ENCODE measurements at places on chromosomes 11 and 22.

GRCh38 chr11:86625981-86626380 is 46.4 kb downstream of the ME3 start:
- no peak for DNase-seq

DNA sequence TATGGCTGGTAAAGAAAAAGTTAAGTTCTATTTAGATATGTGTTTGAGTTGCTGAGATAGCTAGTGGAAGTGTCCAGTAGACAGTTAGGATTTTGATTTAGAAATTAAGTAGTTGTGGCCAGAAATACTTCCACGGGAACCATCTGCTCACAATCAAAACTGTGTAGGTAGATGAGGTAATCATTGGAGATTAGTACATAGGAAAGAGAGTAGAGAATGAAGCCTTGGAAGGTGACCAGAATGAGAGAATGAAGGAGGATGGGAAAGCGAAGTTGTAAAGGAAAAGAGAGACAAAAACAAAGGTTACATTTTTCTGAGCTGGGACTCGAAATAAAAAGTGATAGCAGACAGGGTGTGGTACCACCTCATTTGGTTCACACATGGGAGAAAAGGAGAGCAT is 296.9 kb upstream of the SORL1-AS1 start:
- no peak for DNase-seq

DNA sequence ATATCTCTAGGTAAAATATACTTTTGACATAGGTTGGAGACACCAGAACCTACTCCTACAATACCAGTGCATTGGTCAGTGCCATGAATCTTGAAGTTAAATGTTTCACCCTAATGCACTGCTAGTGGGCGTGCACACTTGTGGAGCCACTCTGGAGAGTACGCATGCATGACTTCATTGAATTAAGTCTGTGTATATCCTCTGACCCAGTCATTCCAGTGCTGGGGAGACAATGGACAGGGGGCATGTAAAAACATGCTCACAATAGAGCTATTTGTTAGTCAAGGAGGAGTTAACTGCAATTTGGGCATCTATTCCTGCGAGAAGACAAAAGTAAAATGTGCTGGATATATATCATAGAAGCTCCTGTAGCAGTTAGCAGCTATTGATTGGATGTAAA is 335.4 kb upstream of the NCAM1 start:
- DNase-seq: no peak

DNA sequence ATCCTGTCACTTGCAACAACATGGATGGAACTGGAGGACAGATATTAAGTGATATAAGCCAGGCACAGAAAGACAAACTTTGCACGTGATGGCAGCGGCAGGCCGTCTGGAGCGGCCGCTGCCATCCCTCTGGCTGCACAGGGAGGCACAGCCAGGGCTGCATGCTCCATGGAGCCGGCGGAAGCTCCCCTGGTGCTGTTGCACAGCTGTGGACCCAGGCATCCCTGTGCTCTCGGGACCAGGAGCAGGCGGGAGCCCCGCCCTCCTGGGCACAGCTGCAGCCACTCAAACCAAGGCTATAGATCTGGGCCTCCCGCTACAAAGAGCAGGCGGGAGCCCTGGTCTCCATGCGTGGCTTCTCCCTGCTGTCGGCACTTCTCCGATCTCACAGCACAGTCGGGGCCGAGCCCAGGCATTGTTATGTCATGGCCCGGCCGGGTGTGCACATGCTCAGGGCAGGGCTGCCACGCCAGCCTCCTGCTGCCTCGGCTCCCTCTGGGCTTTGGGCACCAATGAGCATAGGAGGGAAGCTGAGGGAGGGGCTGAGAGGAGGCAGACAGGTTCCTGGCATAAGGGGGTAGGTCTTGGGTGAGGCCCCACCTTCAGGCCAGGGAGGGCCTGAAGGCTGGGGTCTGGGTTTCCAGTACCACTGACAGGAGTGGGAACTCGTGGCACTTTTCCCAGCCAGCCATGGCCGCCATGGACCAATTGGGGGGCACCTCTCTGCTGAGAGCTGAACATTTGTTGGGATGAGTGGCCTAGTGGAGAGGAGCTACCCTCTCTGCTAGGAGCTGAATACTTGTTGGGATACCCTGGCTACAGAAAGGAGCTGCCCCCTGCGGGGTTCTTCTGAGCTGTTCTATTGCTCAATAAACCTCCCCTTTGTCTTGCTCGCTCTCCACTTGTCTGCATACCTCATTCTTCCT is 16.7 kb downstream of the RRP8 start:
- DNase-seq: no peak

GRCh38 chr11:118911880-118912741 is 13.6 kb downstream of the BCL9L start:
- no peak for DNase-seq

DNA sequence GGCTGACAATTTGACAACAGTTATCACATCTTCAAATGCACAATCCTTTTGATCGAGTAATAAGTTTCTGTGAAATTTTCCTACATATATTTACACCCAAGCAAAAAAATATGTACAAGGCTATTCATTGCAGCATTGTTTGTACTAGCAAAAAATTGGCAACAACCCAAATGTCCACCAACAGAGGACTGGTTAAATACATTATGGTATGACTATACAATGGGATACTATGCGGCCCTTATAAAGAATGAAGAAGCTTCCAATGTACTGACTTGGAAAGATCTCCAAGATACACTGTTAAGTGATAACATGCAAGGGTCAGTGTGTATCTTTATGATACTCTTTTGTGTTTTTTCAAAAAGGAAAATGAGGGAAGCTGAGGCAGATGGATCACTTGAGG is 8.2 kb upstream of the P2RY2 start:
- DNase-seq: no peak

DNA sequence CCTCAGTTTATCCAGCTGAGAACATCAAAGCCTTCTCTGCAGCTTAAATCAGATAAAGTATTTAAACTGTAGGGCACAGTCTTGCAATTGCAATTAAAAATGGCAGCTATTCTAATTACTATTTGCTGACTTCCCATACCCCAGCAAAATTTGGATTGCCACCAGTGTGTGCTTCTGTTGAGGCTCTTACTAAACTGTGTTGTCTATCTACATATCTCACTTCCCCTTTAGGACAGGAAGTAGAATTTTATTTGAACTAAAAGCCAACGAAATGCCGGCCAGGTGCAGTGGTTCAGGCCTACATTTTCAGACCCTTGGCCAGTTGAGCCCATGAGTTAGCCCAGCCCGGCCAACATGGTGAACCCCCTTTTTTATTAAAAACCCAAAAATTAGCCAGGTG is 7.1 kb downstream of the SAA4 start:
- DNase-seq: no peak

GRCh38 chr22:25488244-25489020 is 76.0 kb upstream of the GRK3 start:
- no peak for DNase-seq

GRCh38 chr11:62543680-62544444 is 2.7 kb downstream of the AHNAK start:
- no peak for DNase-seq

DNA sequence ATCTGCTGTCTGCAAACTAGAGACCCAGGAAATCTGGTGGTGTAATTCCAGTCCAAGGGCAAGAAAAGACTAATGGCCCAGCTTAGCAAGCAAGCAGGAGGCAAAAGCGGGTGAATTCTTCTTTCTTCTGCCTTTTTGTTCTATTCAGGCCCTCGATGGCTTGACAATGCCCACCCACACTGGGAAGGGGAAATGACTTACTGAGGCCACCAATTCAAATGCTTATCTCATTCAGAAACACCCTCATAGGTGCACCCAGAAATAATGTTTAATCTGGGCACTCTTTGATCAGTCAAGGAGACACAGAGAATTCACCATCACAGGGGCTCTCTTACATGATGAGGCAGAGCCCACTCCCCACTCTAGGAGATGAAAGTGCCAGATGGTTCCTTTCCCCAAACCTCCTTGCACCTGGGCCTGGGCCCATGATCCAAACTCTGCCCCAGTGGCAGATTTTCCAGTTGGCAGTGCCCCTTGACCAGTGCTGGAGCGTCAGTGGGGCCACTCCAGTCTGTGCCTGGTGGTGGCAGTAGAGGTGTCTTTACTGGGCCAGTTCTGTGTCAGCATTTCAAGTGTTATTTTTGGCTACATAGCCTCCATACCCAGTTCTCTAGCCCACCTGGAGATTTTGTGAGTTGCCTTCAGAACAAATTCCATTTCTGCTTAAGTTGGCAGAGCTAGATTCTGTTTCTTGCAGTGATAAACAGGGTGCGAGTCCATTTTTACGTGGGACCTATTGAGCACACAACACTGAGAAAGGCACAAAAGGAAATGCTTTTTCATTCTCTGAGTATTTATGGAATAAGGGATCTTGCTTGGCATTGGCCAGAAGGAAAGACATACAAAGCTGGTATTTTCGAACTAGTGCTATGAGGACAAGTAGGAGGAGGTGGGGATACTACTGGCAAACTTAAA is 7.5 kb downstream of the ELMOD1 start:
- DNase-seq: no peak

- DNase-seq: no peak
These were observed 142.4 kb downstream of the APIP start for GRCh38 chr11:34773826-34774225.

DNA sequence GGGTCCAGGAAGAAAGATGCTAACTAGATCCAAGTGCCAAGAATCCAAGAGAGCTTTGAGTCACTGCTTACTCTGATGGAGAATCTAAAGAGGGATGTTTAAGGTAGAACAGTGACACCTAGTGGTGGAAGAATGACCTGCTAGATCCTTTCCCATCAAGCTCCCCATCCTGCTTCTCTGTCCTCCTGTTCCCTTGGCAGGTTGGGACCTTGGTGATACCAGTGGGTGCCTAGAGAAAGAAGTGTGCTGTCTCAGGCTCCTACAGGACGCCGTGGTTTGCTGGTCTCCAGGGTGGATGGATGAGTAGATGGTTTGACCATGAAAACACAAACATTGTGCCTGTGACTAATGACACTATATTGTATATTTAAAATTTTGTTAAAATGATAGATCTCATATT is 383.7 kb downstream of the TMEM135 start:
- DNase-seq: no peak

DNA sequence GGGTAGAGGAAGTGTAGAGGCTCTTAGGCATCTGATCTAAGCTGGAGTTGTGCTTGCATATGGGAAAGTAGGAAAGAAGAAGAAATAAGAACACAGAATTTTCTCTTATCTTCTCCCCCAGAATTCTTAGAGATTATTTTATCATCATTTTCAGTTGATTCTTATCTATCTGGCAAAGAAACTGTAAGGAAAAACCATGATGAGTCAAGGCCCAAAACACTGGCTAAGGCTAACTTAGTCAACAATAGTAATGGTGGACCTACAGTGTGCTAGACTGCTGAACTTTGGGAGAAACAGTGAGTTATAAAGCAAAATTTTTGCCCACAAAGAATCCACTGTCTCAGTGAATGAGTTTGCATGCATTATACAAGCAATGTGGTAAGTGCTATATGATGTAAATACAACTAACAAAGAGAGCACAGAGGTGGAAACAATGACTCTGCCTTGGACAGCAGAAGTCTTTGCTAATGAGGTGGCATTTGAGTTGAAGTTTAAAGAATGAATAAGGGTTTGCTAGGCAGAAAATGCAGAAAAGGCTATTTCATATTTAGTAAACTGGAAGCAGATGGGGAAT is 344.5 kb upstream of the PLET1 start:
- no peak for DNase-seq

DNA sequence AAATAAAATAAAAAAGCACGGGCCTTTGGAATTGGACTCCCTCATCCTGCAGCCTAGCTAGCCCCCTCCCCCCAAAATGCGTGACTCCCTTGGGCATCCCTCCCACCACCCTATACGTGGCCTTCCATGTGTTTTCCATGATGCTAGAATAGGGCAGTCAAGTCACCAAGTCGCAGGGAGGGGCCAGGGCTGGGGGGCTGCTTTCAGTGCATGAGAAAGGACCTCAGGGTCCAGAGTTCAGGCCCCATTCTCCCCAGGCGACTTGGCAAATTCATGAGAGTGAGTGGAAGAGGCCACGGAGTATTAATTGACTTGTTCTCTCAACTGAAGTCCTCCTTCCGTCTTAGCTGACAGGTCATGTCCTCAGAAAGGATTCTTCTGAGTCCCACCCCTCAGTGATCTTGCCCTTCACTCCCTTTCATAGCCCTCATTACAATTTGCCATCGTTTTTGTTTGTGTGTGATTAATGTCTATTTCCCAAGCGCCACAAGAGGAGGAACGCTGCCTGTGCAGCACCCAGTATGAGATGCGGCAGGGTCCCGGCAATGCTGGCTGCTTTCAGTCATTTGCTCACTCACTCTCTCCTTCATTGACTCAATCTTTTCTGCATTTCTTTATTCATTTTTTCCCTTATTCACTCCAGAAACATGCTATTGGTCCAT is 17.4 kb downstream of the LRRC32 start:
- no peak for DNase-seq

DNA sequence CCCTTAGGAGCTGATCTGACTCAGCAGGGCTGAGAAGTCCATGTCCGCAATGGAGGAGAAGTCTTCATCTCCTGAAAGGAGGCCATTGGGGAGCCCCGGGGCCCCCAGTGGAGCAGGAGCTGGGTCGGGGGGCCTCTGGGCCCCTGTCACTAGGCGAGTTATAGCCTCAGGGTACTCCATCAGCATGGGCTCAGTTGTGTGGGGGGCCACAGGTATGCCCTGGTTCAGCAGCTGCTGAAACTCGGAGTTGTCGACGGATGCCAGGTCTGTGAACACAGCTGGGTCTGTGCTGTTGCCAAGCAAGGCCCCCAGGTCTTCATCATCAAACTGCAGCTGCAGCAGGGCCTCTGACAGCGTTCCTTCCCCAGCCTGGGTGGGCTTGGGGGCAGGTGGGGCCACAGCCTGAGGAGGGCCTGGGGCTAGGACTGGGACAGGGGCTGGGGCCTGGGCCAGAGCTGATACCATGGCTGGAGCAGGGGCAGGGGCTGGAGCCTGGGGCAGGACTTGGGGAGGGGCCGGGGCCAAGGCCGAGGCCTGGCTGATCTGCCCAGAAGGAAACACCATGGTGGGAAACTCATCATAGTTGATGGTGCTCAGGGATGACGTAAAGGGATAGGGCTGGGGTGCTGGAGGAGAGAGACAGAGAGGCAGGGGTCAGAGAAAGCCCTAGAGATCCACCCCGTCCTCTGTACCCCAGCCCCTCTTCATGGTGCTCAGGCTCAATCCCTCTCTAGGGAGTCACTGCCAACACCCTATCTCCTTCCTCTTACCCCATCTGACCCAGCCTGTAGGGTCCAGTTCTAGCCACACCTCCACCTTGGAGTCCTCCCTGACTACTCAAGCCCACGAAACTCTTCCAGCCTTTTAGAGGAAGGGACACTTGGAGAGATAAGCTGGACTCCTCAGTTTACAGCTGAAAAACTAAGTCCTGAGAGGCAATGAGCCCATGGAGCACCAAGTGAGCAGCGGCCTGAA is 8.1 kb downstream of the RELA start:
- DNase-seq: no peak
